H1 (cell line): ENCODE measurements at places on chromosomes 3 and 15.

GRCh38 chr15:37142371-37142770, 42.0 kb upstream of the MEIS2 start:
- DNase-seq: no peak
- no peak overlapping the region for H3K27ac ChIP-seq
- H3K27me3 ChIP-seq: no peaks in the 10 kb centered on the region
- no peak overlapping the region for H3K4me3 ChIP-seq
- no peaks in the 10 kb centered on the region for H3K36me3 ChIP-seq
- no peaks in the 10 kb centered on the region for H3K4me1 ChIP-seq

DNA sequence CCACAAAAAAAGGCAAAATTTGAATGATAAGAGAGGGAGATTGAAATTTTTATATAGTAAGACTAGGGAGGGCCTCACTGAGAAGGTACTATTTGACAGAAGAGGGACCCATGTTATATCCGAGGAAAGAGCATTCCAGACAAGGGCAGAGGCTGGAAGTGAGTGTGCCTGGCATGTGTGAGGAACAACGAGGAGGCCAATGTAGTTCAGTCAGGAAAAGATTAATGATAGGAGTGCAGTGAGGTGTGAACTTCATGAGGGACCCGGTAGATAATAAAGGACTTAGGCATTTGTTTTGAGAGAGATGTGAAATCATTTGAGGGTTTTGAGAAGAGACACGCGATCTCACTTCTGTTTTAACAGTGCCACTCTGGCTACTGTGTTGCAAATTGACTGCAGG, 36.3 kb downstream of the ASTE1 start:
- H3K36me3 ChIP-seq: 0 out of 2 replicates have a peak, but pooled peaks cover 2% of the 10 kb centered on the region
- no peak overlapping the region for H3K27ac ChIP-seq
- DNase-seq: no peak
- no peaks in the 10 kb centered on the region for H3K4me1 ChIP-seq

- H3K4me3 ChIP-seq: no peak overlapping the region
- H3K4me1 ChIP-seq: no peaks in the 10 kb centered on the region
- no peaks in the 10 kb centered on the region for H3K36me3 ChIP-seq
- H3K27me3 ChIP-seq: no peaks in the 10 kb centered on the region
- H3K27ac ChIP-seq: no peak overlapping the region
These were observed 1032.1 kb downstream of the NTRK3 start for GRCh38 chr15:87224404-87224803.

DNA sequence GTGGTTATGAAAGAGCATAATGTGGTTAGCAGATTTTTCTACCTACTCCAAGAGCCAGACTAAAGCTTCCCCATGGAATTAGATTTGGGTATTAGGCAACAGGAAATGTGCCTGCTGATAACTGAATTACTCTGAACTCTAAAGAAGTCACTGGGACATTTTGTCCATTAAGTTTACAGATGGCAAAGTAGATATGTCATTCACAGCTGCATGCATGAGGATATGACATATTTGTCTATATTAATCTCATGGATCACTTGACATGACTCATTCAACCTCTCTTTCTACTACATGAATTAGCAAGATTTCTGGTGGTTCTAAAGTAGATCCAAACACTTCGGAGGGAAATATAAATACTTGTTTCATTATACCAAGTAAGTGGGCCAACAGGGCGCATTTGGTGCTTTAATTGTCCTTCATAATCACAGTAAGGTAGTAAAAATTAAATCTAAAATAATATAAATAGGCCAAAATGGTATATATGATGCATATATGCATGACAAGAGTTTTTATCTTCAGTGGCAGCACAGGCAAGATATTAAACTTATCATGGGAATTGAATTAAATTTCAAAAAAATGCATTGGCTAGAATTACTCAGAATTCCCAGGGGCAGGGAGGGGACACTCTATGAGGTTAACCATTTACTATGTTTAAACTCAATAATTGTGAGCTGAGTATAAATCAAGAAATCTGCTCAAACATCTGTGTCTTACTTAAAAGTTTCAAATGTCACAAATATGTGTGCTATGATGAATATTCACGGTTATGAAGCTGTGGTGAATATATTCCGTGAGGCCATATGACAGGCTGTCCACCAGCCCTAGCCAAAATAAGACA, 365.3 kb upstream of the KCNMB2 start:
- DNase-seq: no peak
- H3K36me3 ChIP-seq: no peaks in the 10 kb centered on the region
- no peak overlapping the region for H3K27ac ChIP-seq
- no peak overlapping the region for H3K4me3 ChIP-seq
- H3K27me3 ChIP-seq: no peaks in the 10 kb centered on the region

- peaks cover 2% of the 10 kb centered on the region; the same call in 1 of the 2 replicates for H3K27me3 ChIP-seq
- H3K4me1 ChIP-seq: peaks cover 13% of the 10 kb centered on the region
- H3K27ac ChIP-seq: no peak overlapping the region
- no peak overlapping the region for H3K4me3 ChIP-seq
- no peak for DNase-seq
These were observed 6.0 kb downstream of the CLCN2 start for GRCh38 chr3:184355261-184356040.

GRCh38 chr3:86890741-86891396, 100.1 kb downstream of the VGLL3 start:
- H3K36me3 ChIP-seq: no peaks in the 10 kb centered on the region
- no peaks in the 10 kb centered on the region for H3K27me3 ChIP-seq
- H3K4me1 ChIP-seq: no peaks in the 10 kb centered on the region

DNA sequence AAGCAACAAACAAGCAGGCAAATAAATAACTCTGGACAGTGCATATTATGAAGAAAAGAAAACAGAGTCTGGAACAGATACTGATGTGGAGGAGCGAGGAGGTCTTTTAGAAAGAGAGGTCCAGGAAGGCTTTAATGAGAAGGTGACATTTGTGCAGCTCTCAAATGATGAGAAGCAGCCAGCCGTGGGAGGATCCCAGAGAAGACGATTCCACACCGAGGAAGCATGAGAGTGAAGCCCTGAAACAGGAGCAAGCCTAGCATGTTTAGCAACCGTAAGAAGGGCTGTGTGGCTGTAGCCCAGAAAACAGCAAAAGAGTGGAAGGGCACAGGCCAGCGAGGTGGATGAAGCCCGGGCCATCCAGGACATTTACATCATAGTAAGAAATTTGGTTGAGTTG, 93.1 kb downstream of the RAD18 start:
- H3K36me3 ChIP-seq: no peaks in the 10 kb centered on the region
- H3K4me1 ChIP-seq: no peaks in the 10 kb centered on the region; the same call in 1 of the 2 replicates
- no peak overlapping the region for H3K4me3 ChIP-seq
- DNase-seq: no peak

GRCh38 chr3:49177073-49177472, 5.7 kb downstream of the KLHDC8B start:
- no peak for DNase-seq
- no peaks in the 10 kb centered on the region for H3K36me3 ChIP-seq
- no peaks in the 10 kb centered on the region for H3K27me3 ChIP-seq
- H3K27ac ChIP-seq: no peak overlapping the region
- H3K4me1 ChIP-seq: peaks cover 16% of the 10 kb centered on the region

- DNase-seq: no peak
- H3K27me3 ChIP-seq: no peaks in the 10 kb centered on the region
- H3K4me3 ChIP-seq: no peak overlapping the region
- no peaks in the 10 kb centered on the region for H3K36me3 ChIP-seq
- no peaks in the 10 kb centered on the region for H3K4me1 ChIP-seq
- no peak overlapping the region for H3K27ac ChIP-seq
These were observed 48.3 kb downstream of the SERPINI1 start for GRCh38 chr3:167783781-167784180.
